Mesenchymal stem cell (in vitro differentiated cells and primary cell): ENCODE measurements at places on chromosomes 3 and 15.

- H3K27ac ChIP-seq: no peak overlapping the region
- no peaks in the 10 kb centered on the region for H3K4me1 ChIP-seq
Observed at GRCh38 chr15:45338417-45338816, 39.9 kb downstream of the GATM start.

GRCh38 chr3:136276049-136276755 is 26.1 kb downstream of the PCCB start:
- H3K27ac ChIP-seq: no peak overlapping the region
- H3K4me1 ChIP-seq: peaks cover 4% of the 10 kb centered on the region
- no peak overlapping the region for H3K4me3 ChIP-seq
- peaks cover 41% of the 10 kb centered on the region for H3K36me3 ChIP-seq
- no peak for DNase-seq

DNA sequence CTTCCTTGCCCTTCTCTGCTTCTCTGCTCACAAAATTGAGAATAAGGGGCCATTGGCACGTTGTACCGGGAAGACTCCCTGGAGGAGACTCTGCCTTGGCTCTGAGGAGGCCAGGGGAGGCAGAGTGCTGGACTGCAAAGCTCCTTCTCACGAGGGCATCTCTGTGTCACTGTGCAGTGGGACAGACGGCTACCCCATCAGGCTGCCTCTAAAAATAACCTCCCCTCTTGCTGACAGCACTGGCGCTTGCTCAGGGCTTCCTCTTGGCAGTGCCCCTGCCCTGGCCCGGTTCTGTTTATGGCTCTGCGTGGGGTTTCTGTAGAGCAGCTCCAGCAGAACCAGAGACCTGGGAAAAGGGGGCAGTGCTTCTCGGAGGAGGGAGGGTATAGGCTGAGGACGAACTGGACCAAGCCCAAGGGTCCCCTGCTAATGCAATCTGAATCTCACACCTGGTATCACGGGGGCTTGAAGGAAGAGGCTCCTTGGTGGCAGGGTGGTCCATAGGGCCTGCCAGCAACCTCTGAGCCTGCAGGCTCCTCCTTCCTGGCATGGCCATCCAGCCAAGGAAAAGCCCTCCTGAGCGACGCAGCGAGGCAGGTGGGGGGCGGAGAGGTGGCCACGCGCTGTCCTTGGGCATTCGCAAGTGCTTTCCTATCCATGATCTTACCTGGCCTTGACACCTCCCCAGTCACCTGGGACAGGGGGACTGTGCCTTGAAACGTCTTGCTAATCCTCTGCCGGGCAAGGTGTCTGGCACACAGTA is 63.3 kb upstream of the TLE3 start:
- peaks cover 23% of the 10 kb centered on the region for H3K4me1 ChIP-seq
- no peak for DNase-seq
- H3K4me3 ChIP-seq: no peak overlapping the region
- H3K36me3 ChIP-seq: no peaks in the 10 kb centered on the region

DNA sequence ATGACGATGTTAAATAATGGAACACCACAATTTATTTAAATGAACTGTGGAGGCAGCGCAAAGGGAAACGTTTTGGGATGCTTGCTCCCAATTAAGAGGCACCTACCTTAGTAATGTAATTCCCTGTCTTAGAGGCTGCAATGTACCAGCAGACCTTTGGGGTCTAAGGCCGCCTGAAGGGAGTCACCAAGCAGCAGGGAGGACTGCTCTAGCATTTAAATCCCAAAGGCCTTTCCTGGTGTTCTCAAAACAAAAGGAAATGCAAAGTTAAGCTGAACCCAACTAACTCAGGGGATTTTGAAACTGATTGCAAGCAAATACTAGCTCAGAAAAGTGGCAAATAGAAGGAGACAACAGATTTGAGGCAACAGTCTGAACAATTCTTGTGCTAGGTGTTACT is 510.8 kb downstream of the GABRG3 start:
- H3K4me3 ChIP-seq: no peak overlapping the region
- no peak overlapping the region for H3K27ac ChIP-seq
- no peaks in the 10 kb centered on the region for H3K36me3 ChIP-seq
- H3K4me1 ChIP-seq: no peaks in the 10 kb centered on the region
- no peaks in the 10 kb centered on the region for H3K27me3 ChIP-seq
- DNase-seq: no peak

DNA sequence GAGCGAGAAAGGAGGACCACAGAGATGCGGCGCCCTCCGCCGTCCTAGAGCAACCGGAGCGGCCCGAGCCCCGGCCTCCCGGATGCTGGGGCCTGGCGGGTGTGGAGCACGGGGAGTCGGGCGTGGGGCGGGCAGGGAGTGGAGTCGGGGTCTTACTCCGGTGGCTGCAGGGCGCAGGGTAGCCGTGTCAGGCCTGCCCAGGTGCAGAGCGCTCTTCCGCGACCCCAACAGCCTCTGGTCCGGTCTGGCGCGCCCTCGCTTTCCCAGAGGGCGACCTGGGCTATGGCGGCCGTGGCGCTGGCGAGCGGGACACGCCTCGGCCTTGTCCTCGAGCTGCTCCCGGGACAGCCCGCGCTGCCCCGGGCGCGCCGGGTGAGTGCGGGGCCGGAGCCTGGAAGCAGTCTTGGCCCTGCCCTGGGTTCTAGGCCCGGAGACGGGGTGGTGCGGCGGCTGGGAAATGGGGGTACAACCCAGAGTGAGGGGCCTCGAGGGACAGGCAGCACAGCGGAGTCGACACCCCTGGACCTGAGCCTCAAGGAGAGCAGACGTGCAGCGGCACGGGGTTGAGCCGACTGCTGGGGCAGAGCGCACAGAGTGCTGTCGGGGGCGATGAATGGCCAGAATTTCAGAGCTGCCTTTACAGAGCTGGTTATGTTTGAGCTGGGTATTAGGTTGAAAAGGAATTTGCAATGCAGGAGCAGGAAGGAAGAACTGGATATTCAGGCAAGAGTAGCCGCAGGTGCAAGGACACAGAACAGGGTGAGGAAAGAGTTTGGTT is at the start of gene ZNF662:
TSS of gene ZNF662 (plus strand) at position 73 of the 778 bp plus-strand sequence. CDS start 1,973 bp downstream, outside the sequence.
- H3K27ac ChIP-seq: no peak within 1 kb of the TSS
- DNase-seq: no peak
- peaks cover 23% of the 10 kb centered on the region for H3K27me3 ChIP-seq
